Head of caudate nucleus (tissue), 42 donors: ENCODE measurements at places on chromosomes 5 and 9.

- DNase-seq: no peak
Observed at GRCh38 chr9:103362986-103363385, 367.9 kb downstream of the CYLC2 start.

- DNase-seq: no peak
Observed at GRCh38 chr9:91889161-91889911, 60.7 kb downstream of the ROR2 start.

DNA sequence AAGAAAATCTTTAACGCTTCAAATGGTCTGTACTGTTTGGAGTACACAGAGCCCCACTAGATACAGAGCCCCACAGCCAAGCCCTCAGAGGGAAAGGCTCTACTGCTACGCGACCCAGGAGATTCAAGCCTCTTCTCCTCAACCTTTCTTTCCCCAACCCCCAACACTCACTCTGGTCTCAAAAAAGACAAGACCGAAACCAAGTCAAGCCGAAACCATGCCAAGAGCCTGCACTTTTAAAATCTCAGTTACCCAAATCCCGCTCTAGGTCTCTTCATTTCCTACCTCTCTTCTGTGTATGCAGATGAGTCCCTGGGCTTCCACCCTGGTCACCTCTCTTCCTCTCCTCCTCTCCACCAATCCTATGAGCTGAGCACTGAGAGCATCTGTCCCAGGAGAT lies 31.9 kb downstream of the BARHL1 start:
- DNase-seq: no peak

DNA sequence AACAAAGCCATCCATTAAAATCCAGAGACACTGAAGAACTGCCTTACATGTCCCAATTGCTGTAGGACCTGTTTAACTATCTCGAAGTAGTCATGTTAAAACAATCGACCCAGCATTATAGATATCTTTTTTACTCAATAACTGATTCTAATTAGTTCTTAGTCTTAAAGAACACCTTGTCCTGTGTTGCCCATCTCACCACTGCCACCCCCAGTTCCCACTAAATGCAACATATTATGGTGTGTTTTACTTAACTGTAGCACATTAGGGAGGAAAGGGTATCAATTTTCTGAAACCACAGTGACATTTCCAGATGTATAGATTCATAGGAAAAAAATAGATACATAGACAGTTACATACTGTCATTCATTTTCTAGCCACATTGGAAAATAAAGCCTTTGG lies 221.2 kb downstream of the MEF2C start:
- no peak for DNase-seq

- no peak for DNase-seq
Observed at GRCh38 chr5:151706906-151707305, 20.2 kb upstream of the SPARC start.

GRCh38 chr5:141878186-141878710 lies at the start of gene PCDH1:
TSS of gene PCDH1 (minus strand) at chr5:141878410. CDS start at chr5:141878262, 148 bp downstream.
- DNase-seq: peak; percentile 74

- DNase-seq: no peak
Observed at GRCh38 chr5:158301186-158301585, 442.2 kb upstream of the CLINT1 start.

GRCh38 chr9:38226491-38226951 lies 157.5 kb upstream of the SHB start:
- DNase-seq: no peak

DNA sequence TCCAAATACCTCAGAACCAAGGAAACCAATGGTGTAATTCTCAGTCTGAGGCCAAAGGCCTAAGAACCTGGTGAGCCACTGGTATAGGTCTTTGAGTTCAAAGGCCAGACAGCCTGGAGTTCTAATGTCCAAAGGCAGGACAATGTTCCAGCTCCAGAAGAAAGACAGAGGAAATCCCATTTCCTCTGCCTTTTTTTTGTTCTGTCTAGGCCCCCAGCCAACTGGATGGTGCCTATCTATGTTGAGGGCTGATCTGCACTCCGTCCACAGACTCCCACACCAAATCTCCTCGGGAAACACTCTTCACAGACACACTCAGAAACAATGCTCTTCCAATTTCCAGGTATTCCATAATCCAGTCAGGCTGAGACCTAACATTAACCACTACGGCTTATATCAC lies 30.1 kb downstream of the FNIP1 start:
- DNase-seq: no peak

DNA sequence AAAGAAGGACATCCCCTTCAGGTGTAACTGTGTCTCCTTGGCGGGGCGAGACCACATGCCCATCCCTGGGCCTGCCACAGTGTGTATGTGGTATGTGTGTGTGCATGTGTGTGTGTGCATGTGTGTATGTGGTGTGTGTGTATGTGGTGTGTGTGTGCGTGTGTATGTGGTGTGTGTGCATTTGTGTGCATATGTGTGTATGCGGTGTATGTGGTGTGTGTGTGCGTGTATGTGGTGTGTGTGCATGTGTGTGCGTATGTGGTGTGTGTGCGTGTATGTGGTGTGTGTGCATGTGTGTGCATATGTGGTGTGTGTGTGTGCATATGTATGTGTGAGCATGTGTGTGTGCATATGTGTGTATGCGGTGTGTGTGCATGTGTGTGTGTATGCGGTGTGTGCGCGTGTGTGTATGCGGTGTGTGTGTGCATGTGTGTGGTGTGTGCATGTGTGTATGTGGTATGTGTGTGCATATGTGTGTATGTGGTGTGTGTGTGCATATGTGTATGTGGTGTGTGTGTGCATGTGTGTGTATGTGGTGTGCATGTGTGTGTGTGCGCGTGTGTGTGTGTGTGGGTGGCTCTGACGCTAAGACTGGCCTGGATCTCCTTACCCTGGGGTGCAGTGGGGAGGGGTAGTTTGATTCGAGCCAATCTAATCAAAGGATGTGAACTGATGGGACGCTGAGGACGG lies 107.9 kb upstream of the RAPGEF1 start:
- no peak for DNase-seq

- DNase-seq: no peak
Observed at GRCh38 chr9:99134893-99135341, 30.0 kb downstream of the TGFBR1 start.

GRCh38 chr9:7171396-7172153 lies 413.8 kb downstream of the KDM4C start:
- DNase-seq: no peak

GRCh38 chr9:114228016-114228808 lies 72.9 kb downstream of the COL27A1 start:
- DNase-seq: no peak
